ENCODE measurements at places on chromosomes 3 and 15. TPM values are rescaled to one million over a fixed set of nuclear protein-coding genes. Genes with fewer than 3 reads are reported as not detected.

LDHAL6B gene
- not detected for total RNA-seq

GOLGA8H gene
- total RNA-seq: not detected

LRRC34 gene
- total RNA-seq: 0.43 TPM

ZBTB11 gene
- 11.7 TPM for total RNA-seq

SLC9C1 gene
- not detected for total RNA-seq

STRIT1 gene
- not detected for total RNA-seq

BNIP2 gene
- total RNA-seq: 92.3 TPM

C3orf70 gene
- total RNA-seq: 1.3 TPM

C3orf20 gene
- not detected for total RNA-seq

DNAJA4 gene
- not detected for total RNA-seq

LIPH gene
- 1.5 TPM for total RNA-seq

IL17RD gene
- 0.55 TPM for total RNA-seq

KCNMB3 gene
- 0.02 TPM for total RNA-seq

LRRC15 gene
- 5.8 TPM for total RNA-seq

LIPC gene
- total RNA-seq: 0.43 TPM

XYLB gene
- total RNA-seq: 1.3 TPM

GRK7 gene
- total RNA-seq: not detected

CYP1A2 gene
- total RNA-seq: not detected

CACNA2D2 gene
- total RNA-seq: not detected

TRIM42 gene
- not detected for total RNA-seq

ANO10 gene
- total RNA-seq: 20.0 TPM

RGMA gene
- total RNA-seq: 0.29 TPM

GCSAM gene
- not detected for total RNA-seq

DLL4 gene
- 0.10 TPM for total RNA-seq

GABRR3 gene
- total RNA-seq: not detected

FBXL22 gene
- not detected for total RNA-seq

FILIP1L gene
- 37.8 TPM for total RNA-seq

DCBLD2 gene
- 30.4 TPM for total RNA-seq

HEG1 gene
- 49.6 TPM for total RNA-seq

BFSP2 gene
- total RNA-seq: not detected

XCR1 gene
- total RNA-seq: not detected

MKRN2OS gene
- total RNA-seq: not detected

SENP8 gene
- total RNA-seq: 3.2 TPM

LRRN1 gene
- 1.6 TPM for total RNA-seq

SLC24A5 gene
- total RNA-seq: not detected

TRANK1 gene
- 11.4 TPM for total RNA-seq

FBXO40 gene
- not detected for total RNA-seq

CCDC33 gene
- total RNA-seq: 2.8 TPM

ANKRD34C gene
- not detected for total RNA-seq

SLC12A8 gene
- total RNA-seq: 126 TPM

GRAMD1C gene
- total RNA-seq: 0.23 TPM

COL6A5 gene
- not detected for total RNA-seq

MEGF11 gene
- not detected for total RNA-seq

IGSF10 gene
- total RNA-seq: under 0.01 TPM

THPO gene
- 0.74 TPM for total RNA-seq

SERPINI2 gene
- 0.12 TPM for total RNA-seq

TM4SF18 gene
- 0.39 TPM for total RNA-seq

NOP10 gene
- total RNA-seq: 416 TPM

MED12L gene
- total RNA-seq: 1.1 TPM

MDFIC2 gene
- not detected for total RNA-seq

EFCC1 gene
- 0.27 TPM for total RNA-seq

KLHL24 gene
- total RNA-seq: 38.9 TPM

WDR93 gene
- not detected for total RNA-seq

FOXB1 gene
- total RNA-seq: not detected
